Activated T-helper 17 cell treated with anti-CD3 and anti-CD28 coated beads, Interleukin-2, amount 50 U/mL, for 72 hours (primary cell): ENCODE measurements at places on chromosomes 1 and 21. TPM values are rescaled to one million over a fixed set of nuclear protein-coding genes. Genes with fewer than 3 reads are reported as not detected.

GRCh38 chr1:183411091-183411490, 7.1 kb downstream of the NMNAT2 start:
- no peak for ATAC-seq

DNA sequence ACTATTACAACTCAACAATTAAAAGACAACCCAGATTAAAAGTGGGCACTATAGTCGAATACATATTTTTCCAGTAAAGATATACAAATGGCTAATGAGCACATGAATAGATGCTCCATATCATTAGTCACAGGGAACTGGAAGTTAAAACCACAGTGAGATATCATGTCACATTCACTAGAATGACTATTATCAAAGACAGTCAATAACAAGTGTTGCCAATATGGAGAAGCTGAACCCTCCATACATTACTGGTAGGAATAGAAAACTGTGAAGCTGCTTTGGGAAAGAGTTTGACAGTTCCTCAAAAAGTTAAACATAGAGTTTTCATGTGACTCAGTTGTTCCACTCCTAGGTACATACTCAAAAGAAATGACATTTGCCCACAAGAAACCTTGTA, 30.6 kb upstream of the MRPS6 start:
- ATAC-seq = peak; percentile 86

TMOD4 gene
- 0.82 TPM for total RNA-seq

GRCh38 chr1:10033359-10033845, 644 bp downstream of the UBE4B start:
- ATAC-seq = peak; percentile 26

GRCh38 chr1:45393718-45394302, 53.6 kb upstream of the MUTYH start:
- peak; percentile 82 for ATAC-seq

DNA sequence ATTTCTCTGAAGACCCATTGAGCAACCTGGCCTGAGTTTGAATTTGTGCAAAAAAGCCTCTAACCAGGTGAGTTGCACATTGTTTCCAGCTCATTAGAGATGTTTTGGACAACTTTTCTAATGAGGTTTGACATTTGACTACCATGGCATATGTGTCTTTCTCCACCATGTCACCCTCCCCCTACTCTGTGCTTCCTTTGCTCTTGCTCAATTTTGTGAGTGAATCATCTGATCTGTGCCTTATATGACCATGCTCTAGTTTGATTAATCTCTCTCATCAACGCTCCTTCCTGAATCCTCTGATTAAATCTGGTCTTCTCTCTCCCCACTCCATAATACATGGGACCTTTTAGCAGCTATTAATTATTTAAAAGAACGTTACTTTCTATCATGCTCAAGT, 144.8 kb upstream of the SAMSN1 start:
- no peak for ATAC-seq

COL9A2 gene
- 7.5 TPM for total RNA-seq

DNA sequence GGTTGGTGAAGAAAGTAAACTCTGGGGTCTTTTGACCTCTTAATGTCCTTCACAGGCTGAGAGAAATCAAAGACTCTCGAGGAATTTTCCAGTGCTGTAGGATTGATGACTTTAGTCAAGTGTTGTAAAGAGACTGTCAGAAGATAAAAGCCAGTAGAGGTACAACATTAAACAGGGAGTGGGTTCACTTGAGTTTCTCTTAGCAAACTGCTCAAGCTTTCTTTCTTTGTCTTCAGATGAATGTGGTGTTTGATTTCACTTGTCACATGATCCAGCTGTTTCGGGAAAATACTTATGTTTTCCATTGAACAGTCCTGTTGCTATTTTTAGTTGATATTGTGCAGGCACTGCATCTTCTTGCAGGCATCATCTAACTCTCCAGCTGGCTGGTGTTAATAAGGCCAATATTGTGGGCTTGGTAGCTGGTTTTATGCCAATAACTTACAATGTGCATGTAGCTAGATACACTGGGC, 45.6 kb downstream of the XCL2 start:
- no peak for ATAC-seq

DNA sequence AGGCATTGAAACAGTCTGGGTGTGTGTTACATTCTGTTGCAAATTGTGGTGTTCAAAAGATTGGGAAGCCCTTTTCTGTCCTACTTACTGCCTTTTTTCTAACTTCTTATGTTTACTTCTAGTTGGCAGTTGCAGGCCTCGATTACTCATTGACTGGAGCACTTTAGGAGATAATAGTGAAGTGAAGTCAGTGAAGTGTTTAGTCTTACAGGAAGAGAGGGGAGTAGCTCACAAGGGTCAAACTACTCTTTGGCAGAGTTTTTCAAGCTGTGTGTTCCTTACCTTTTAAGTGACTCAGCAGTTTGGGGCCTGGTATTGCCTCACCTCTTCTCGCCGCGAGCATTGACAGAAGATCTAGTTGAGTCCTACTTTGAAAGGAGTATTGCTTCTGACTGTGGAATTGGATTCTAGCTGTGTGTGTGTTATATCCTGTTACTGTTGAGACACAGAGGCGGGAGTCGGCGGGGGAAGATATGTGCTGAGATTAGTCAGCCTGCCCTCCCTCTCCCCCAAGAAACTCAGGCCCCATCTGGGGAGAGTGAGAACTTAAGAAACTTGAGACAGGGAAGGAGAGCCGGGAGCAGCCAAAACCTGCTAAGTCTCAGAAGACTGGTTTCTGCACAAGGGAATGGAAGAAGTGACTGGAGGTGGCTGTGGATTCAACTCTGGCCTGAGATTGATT, 19.3 kb downstream of the AHCYL1 start:
- ATAC-seq = peak; percentile 93

DNA sequence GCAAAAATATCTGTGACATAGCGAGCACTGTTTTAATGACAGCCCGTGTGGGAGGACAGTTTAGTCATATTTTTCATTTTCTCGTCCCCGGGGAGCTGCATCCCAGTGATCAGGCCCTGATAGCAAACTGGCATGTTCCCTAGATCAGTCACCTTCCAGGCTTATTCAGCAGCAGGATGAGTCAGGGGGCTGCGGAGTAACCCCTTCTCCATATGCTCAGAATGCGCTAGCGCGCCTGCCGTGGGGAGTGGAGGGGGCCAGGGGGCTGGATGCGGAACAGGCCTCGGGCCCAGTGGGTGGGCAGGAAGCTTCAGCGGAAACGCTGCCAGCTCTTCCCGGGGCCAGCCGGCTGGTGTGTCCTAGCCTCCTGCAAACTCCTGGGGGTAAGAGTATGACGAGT, 94.0 kb downstream of the KCND3 start:
- no peak for ATAC-seq

MAP3K7CL gene
- total RNA-seq = 9.5 TPM

GRCh38 chr1:234881893-234882771, 246.5 kb downstream of the TOMM20 start:
- ATAC-seq = peak; percentile 86

ADAMTS5 gene
- not detected for total RNA-seq

DNA sequence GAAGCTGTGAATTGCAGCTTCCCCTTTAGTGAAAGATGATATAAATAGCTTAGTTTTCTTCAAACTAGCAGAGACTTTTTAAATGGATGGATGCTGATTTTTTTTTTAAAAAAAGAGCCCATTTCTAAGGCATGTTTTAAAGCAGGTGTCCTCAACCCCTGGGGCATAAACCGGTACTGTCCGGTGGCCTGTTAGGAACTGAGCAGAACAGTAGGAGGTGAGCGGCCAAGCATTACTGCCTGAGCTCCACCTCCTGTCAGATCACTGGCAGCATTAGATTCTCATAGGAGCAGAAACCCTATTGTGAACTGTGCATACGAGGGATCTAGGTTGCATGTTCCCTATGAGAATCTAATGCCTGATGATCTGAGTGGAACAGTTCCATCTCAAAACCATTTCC, 31.2 kb downstream of the CR1L start:
- ATAC-seq = no peak

GRCh38 chr1:17624611-17625233, 85.2 kb downstream of the ARHGEF10L start:
- no peak for ATAC-seq

GRCh38 chr1:38918568-38918967, 23.1 kb downstream of the RHBDL2 start:
- ATAC-seq = no peak

DNA sequence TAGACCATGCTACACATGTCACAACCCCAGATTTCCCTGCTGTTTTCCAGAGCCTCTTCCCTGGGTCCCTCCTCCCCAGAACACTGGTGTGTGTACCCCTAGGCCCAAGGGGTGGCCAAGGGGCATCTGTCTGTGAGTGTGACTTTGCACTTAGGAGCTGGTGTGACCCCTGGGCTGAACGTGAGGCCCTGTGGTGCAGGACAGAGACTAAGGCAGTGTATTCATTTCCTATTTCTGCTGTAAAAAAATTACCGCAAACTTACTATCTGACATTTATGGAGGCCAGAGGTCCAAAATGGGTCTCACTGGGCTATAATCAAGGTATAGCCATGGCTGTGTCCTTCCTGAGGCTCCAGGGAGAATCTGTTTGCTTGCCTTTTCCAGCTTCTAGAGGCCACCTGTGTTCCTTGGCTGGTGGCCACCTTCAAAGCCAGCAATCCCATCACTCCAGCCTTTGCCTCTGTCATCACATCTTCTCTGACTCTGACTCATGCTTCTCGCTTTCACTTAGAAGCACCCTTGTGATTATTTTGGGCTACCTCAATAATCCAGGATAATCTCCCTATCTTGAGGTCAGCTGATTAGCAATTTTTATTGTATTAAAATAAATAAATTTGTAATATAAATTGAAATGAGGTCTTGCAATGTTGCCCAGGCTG, 24.0 kb upstream of the ELOA start:
- peak; percentile 51 for ATAC-seq

JTB gene
- total RNA-seq = 89.7 TPM

GRCh38 chr1:100552031-100552430, 14.1 kb downstream of the GPR88 start:
- no peak for ATAC-seq

EDN2 gene
- total RNA-seq = not detected

- ATAC-seq = no peak
Observed at GRCh38 chr1:192660613-192661012, 24.7 kb downstream of the RGS13 start.

DNA sequence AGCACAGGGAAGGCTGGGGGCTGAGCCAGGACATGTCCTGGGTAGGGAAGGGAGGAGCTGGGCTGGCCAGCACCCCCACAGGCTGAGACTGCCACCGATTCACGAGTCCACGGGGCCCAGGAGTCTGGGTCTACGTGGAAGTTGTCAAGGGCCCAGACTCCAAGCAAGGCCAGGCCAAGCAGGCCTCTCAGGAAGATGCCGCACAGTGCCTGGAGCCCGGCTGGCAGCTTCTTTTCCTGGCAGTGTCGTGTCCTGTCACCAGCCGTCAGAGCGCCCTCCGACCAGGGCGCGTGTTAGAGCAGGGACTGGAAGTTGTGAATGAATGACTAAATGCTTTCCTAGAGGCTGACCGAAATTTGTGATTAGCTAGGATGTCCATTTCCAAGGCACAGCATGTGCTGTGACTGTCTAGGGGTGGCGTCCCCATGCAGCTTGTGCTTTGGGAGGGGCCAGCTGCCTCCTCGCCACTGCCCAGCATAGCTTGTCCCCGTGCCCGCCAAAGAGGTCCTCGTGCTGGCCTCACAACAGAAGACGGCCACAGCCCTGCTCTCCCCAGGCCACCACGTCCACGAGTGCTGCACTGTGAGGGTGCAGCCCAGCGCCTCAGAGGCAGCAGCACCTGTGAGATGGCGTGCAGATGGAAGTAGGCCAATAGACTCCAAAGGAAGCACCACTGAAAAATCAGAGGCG, 147.4 kb upstream of the COL6A1 start:
- ATAC-seq = no peak

GRCh38 chr1:197911111-197911856, 5.9 kb upstream of the LHX9 start:
- ATAC-seq = no peak

DNA sequence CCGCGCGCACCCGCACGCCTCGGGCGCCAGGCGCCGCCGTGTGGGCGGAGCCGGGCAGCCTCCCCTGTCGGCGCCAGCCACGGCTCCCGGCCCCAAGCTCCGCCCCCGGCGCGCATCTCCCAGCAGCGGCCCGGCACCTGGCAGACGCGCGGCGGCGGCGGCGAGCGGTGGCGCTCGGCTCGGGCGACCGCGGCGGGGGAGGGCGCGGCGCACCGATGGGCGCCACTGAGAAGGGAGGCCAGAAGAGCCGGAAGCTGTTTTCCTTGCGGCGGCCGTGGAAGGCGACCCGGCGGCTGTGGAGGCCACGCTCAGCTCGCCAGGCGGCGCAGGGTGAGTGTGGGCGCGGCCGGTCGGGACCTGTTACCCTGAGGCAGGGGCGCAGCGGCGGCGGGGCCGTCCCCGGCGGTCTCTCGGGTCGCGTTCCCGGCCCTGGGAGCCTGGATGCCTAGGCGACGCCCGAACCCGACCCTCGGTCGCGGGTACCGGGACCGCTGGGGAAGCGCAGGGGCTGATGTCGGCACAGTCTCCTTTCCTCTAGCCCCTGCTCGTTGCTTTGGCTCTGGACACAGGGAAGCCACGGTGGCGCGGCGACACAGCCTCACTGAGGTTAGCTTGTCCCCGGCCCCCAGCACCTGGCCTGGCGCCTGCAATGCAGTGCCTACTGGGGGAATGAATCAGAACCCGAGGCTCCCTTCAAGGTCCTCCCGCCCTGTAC, 54.9 kb upstream of the DNAJC6 start:
- ATAC-seq = peak; percentile 95

- ATAC-seq = no peak
Observed at GRCh38 chr1:24323281-24323680, 4.1 kb downstream of the GRHL3 start.

- ATAC-seq = no peak
Observed at GRCh38 chr1:54280651-54281050, 80.7 kb downstream of the MRPL37 start.

DNA sequence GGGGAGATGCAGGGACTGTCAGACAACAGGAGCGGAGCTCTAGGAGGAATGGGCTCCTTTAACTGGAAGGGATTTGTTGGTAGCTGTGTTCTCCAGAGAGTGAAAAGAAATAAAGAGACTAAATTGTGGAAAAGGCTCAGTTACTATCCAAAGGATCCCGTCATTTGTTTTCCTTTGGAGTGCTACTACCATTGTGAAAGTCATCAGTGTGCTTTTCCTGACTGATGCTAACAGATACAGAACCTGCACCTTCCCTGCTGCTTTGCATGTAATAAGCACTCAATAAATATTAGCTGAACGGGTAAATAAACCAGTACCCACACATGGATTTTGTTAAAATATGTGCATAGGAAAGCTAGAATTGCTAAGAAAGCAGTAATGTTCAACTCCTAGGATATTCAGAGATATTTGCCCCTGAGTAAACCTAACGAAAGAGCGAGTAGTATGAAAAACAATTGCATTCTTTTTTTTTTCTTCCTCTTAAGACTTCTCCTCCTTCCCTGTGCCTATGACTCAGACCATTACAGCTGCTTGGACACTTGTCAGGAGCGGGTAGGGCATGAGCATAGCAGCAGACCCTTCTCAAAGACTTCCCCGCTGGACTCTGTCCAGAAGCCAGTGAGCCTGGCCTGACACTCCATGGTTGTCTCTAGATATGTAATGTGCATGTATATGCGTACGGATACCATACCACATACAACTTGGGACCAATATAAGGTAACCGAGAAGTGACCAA, 41.7 kb downstream of the PTGFRN start:
- ATAC-seq = no peak

C4BPA gene
- total RNA-seq = not detected

GRCh38 chr1:87296206-87296605, 32.5 kb upstream of the LMO4 start:
- no peak for ATAC-seq
